ENCODE measurements at places on chromosomes 1 and 21.

- no peak for DNase-seq
Observed at GRCh38 chr1:18794561-18794960, 64.9 kb downstream of the TAS1R2 start.

DNA sequence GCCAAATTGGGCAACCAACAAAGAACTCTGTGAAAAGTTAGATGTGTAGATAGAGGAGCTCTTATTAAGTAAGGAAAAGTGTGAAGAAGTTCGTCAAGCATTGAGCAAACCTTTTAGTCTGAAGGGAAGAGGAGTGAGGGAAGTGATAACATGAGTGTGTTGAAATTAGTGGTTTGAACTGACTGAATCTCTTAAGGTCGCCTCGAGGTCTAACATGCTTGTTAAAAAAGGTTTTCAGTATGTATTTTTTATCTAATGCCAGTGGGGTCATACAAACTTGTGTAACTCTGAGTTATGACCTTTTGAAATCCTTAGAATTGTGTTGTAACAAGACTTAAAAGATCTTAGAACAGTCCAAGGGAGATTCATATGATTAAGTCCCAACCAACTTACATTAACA is 34.1 kb downstream of the SOAT1 start:
- DNase-seq = no peak

DNA sequence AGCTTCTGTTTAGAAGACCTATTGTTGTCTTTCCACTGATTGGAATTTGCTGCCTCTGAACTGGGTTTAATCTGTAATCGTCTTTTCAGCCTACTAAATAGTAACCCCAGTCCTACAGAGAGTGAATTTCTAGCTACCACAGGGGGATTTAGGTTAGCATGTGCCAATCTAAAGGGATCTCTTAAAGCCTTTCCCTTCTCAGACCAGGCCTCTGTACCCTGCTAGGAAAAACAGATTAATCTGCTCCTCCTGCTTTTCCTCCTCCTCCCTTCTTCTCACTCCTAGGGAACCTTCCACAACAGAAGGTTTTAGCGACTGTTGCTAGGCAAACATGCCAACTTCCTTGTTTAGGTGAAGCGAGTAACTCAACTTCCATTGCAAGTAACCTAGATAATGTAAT is 1.3 kb upstream of the RC3H1 start:
- DNase-seq = no peak

GRCh38 chr1:99252630-99253029 is 11.7 kb upstream of the PLPPR4 start:
- DNase-seq = no peak

DNA sequence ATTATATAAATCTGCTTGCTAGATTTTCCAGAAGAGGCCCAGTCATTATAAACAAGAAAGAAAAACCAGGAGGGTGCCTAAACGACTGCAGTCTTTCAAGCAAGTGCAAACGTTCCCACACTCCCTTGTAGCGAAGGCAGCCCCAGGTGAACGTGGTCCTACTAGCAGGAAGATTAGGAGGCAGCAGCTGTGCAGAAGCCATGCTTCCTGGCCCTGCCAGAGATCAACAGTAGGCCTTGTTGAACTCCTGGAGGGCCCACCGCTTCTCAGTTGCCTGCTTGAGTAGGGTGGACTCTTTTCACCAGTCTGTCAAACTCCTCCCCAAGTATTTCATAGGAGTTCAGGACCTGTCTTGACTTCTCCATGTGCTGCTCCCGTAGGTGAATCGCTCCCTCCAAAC is 163.0 kb upstream of the GORAB start:
- DNase-seq = no peak

DNA sequence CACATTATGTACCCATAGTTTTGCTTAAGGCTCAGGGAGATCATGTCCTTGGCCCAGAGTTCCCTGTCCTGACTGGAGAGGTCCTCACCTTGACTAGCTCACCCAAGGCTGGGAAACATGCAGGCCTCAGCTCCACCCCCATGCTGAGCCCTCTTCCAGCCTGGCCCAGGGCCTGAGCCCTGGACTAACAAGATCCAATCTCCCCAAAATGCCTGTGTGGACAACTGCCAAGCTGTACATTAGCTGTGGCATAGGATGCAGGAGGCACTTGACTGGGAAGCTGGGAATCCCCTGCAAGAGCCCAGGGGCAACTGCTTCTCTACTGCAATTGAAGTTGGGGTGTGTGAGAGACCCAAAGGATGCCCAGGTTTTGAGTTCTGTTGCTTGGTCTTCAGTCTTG is 2.1 kb downstream of the LINGO4 start:
- no peak for DNase-seq

- DNase-seq = no peak
Observed at GRCh38 chr1:96674915-96675314, 46.7 kb upstream of the PTBP2 start.

Data from activated CD4-positive, alpha-beta T cell treated with anti-CD3 and anti-CD28 coated beads, Interleukin-2, amount 10 ng/mL, durations not matched to agents 7 days and 5 days (primary cell).